ENCODE measurements at places on chromosomes 6 and 20.
A peak's percentile ranks its signal among the peaks of the same experiment; 100 is the strongest.

GRCh38 chr6:157488716-157489118, 107.7 kb downstream of the ZDHHC14 start:
- no peak for DNase-seq

- no peak for DNase-seq
Observed at GRCh38 chr6:44524476-44525227, 137.1 kb downstream of the CDC5L start.

- no peak for DNase-seq
Observed at GRCh38 chr20:31869942-31870725, at the start of the genes DUSP15 and TTLL9. Gene DUSP15, minus strand, starts transcription at chr20:31870527. Its CDS starts 190 bp downstream, at chr20:31870337. Gene TTLL9, plus strand, starts transcription at chr20:31870634. Its CDS starts 493 bp downstream, at chr20:31871127.

DNA sequence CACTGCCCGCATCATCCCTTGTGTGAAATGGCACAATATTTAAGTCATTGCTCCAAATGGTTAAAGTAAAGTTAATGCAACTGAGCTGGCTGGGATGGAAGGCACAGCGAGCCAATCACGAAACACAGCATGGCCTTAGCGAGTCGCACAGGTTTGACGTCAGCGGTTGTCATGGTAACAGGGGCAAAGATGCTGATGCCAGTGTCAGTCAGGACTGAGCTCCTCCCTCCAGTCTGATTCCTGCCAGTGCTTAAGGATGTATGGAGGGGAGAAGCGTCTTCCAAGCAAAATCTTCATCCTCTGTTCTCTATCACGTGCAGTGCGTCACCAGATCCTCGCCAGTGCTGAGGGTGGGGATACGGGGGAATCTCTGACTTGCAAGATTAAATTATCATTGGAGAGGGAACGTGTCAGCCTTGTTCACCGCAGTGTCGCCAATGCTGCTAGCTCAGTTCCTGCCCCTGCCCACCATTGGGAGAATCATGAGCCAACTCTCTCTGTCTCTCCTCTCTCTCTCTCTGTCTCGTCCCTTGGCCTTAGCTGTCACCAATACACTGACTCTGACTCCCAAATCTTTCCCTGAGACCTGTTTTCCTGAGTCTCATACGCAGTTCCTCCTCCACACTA, 24.5 kb downstream of the TSPYL4 start:
- DNase-seq = no peak

DNA sequence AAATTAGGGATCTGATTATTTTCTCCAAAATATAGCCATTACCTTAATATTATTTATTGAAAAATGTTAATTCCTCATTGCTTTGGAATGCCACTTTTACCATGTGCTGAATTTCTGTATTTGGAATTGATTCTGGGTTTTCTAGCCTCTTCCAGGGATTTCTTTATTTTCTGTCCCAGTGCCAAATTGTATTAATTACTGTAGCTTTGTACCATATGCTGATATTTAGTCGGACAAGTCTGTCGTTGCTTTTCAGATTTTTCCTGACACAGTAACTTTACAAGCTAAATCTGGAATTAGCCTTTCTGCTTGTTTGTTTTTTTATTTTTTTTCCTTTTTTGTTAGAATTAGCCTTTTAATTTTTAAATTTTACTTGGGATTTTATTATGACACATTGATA, 10.9 kb upstream of the TMEM14B start:
- no peak for DNase-seq

DNA sequence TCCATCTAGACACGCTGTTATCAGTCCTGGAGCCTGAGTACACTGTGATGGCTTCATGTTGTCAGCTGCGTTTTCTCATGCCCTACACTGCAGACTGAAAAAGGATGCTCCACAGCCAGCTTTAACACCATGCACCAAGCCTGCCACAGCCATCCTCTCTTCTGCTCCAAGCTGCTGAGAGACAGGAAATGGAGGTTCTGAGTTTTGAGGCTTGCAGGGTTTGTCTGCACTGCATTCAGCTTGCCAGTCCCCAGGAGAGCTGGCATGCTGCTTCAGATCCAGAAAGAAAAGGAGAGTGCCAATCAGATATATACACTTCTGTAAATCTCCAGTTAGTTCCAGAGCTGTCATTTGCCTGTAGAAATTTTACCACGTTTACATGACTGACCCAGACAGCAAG, 550.7 kb upstream of the FLRT3 start:
- DNase-seq = no peak

- DNase-seq = no peak
Observed at GRCh38 chr6:23184351-23184750, 615.0 kb downstream of the HDGFL1 start.

DNA sequence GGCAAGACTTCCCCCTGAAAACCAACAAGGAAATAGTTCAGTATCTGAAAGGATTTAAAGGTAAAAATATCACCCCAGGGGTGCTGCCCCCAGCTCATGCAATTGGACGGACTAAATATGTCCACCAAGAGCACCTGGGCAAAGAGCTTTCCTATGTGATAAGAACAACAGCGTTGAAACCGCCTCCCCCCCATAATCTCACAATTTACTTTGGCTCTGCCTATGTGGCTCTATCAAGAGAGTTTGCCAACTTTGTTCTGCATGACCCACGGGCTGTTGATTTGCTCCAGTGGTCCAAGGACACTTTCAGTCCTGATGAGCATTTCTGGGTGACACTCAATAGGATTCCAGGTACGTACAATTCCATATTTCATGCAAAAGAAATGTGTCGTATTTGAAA, 35.8 kb downstream of the GCNT2 start:
- DNase-seq = no peak

- no peak for DNase-seq
Observed at GRCh38 chr20:10498200-10498599, 63.1 kb downstream of the SLX4IP start.

DNA sequence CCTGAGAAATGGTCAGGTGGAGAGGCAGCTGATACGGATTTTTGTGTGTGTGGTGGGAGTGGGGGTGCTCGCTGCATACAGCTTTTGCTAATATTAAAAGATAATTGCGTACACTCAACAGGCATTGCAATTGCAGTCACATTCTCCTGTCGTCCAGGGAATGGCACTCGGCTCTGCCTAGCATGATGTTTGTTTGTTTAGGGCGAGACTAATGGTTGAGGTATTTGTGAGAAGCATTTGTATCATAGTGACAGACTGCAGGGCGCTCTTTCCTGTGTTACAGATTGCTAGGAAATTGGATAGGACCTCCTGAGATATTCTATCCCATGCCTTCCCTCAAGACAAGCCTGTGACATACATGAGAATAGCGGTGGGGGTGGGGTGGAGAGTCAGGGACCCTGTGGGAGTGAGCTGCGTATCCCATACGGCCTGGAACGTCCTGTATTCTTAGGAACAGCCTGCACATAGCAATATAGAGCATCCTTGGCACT, 207.4 kb downstream of the SOX4 start:
- DNase-seq = no peak

GRCh38 chr20:23027721-23028120, 7.4 kb upstream of the SSTR4 start:
- no peak for DNase-seq

DNA sequence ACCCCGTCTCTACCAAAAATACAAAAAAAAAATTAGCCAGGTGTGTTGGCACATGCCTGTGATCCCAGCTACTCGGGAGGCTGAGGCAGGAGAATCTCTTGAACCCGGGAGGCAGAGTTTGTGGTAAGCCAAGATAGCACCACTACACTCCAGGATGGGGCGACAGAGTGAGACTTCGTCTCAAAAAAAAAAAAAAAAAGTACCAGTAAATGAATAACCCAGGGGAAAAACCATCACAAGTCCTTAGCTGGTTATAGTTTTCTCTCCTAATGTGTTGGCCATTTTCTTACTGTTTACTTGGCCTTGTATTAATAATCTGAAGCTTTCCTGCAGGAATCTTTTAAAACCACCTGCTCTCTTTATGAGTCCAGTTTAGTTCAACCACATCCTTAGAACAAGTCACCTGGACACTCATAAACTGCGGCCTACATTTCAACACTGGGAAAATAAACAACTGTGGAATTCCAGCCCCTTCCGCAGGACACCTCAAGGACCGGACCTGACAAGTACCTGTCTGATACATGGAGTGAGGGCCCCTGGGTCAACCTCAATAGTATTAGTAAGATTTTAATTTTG, 102.6 kb downstream of the ATP9A start:
- DNase-seq = no peak

- DNase-seq = no peak
Observed at GRCh38 chr6:35691027-35691824, 2.5 kb upstream of the FKBP5 start.

DNA sequence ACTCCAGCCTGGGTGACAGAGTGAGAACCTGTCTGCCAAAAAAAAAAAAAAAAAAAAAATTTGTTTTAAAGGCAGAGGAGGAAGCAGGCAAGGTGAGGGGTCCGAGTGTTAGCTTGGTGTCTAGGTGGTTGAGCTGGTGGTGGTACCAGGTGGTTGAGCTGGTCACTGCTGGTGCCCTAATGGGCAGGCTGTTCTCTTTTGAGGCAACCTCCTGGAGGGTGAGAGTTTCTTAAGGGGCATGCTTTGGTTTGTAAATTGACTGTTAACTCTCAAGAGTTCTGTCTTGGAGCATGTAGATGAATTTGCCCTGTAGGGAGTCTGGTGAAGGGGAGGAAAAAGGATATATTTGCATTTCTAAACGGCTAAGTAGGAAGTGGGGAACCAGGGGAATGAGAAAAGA, 52.7 kb downstream of the BANF2 start:
- no peak for DNase-seq

GRCh38 chr20:33667676-33668465, 1.1 kb downstream of the ACTL10 start:
- DNase-seq = peak; percentile 49

- no peak for DNase-seq
Observed at GRCh38 chr6:33745548-33745947, 1.2 kb downstream of the IP6K3 start.

Measured in stimulated activated CD8-positive, alpha-beta memory T cell treated with anti-CD3 and anti-CD28 coated beads, Interleukin-4, amount 100 ng/mL, for 4 hours (primary cell).